ENCODE measurements at places on chromosomes 1 and 21.
A peak's percentile ranks its signal among the peaks of the same experiment; 100 is the strongest.

DNA sequence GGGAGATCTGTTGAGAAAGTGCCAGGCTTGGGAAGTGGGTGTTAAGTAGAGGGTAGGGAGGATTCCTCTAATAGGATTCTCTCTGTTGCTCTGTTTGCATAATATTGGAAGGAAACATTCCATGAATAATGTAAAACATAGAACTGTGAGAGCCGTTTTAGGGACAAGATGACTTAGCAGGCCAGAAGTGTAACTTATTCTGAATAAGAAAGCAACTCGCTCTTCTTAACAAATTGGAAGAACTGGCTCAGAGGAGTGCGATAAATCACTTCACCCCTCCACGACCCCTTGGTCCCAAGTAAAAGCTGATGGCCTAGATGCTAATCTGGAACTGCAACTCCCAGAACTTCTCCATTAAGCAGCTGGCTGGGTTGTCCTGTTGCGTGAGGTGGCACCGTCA, 19.1 kb downstream of the SIM2 start:
- no peak for DNase-seq

GRCh38 chr1:167221126-167221737, 546 bp downstream of the POU2F1 start:
- no peak for DNase-seq

- DNase-seq: peak; percentile 5
Observed at GRCh38 chr1:5509664-5510452, 482.4 kb downstream of the NPHP4 start.

DNA sequence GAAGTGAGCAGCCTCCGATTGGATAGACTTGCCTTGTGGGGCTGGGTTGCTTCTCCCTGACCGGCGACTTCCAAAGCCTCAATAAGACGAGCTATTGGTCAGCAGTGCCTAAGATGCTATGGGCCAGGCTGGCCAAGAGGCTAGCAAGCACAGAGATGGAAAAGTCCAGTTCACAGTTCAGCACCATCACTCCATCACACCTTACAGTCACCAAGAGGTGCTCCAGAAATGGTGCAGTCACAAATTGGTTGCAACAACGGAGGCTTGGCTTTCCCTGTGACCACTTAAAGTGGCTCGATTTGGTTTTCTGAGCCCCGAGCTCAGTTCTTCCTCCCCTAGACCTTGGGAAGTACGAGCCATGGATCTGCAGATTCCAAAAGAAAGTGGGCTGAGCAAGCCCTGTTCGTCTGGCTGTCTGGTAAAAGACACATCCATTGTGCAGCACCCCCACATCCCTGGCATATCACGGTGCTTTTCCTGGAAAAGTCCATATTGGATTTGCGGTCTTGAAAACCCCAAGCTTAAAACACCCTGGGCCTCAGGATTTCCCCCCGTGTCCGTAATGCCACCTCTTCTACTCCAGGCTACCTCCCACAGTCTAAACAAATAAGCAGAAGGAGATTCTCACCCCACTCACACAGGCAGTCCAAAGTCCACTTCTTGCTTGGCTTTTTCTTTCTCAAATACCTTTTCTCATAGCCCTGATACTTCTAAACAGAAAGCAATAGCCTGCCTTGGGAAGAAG, 1.3 kb downstream of the SLAMF1 start:
- DNase-seq: no peak

- DNase-seq: no peak
Observed at GRCh38 chr1:235650341-235651169, 971 bp upstream of the GNG4 start.

DNA sequence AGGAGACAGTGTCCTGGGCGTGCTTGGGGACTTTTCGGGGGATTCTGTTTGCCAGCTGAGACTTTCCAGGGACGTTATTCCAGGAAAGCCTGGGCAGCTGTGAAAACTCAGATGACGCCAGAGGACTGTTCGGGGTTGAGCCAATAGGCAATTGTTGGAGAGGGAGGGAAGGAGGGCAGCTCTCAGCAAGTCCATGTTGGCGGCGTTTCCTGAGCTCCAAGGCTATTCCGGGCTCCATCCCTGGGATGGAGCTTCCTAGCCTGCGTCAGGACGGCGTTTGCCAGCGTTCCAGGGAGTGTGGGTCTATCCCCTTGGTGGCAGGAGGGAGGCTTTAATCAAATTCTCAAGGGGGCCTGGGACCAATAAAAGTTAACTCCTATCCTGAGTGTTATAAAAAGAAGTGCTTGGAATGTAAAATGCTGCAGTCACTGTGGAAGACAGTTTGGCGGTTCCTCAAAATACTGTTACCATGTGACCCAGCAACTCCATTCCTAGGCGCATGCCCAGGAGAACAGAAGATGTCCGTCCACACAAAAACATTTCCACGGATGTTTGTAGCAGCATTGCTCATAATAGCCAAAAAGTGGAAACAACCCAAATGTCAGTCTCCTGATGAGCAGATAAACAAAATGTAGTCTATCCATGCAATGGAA, 15.2 kb downstream of the SLC27A3 start:
- DNase-seq: peak; percentile 48

DNA sequence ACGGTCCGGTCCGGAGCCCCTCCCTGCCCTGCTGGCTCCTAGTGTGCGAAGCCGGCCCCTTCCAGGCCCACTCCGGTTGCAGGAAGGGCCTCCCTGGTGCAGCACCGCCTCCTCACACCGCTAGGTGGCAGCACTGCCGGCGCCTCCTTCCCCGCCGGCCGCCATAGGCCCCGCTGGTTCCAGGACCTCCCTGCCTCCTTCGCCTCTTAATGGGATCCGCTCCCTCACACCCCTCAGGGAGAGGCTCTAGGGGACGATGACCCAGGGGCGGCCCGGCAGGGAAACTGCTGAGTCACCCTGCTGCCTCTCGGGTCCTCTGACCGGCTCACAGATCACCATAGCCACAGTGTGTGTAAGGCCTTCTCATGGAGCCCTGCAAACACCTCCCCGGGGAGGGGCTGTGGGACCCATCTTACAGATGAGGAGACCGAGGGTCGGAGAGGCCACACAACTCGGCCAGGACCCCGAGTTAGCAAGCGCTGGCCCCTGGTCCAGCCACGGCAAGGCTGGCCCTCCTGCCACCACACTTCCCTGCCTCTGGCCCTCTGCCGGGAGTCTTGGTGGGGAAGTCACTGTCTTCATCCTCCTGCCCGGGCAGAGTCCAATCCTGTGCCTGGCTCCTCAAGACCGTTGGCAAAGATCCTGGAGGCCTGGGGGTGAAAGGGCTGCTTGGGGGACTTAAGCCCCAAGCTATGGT, 1.6 kb upstream of the AJAP1 start:
- peak; percentile 2 for DNase-seq

- peak; percentile 96 for DNase-seq
Observed at GRCh38 chr21:39159342-39160063, 23.7 kb downstream of the PSMG1 start.

DNA sequence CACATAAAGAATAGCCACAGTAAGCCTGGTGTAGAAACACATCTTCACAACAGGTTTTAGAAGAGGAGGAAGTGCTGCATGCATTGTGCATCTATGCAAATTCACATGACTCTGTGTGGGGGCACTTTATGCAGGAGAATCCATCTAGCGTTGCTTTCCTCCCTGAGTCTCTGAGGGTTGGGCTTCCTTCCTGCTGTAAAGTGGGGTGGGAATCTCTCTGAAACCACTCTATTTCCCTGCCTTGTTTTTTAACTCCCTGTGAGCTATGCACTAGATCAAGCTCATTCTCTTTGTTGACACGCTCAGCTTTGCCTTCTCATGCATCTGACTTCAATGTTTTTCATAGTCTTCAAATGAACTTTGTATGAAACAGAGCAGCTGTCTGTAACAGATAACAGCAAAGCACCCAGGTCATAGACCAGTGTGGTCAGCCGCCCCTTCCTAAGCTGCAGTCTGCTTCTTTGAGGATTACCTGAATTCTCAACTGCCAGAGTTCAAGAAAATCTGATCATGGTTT, 102.7 kb upstream of the DPH5 start:
- peak; percentile 23 for DNase-seq

- DNase-seq: no peak
Observed at GRCh38 chr1:98796049-98796448, 134.5 kb downstream of the SNX7 start.

GRCh38 chr1:85656256-85656655, 52.0 kb downstream of the ZNHIT6 start:
- DNase-seq: peak; percentile 44

- peak; percentile 24 for DNase-seq
Observed at GRCh38 chr1:172609528-172609927, 49.4 kb upstream of the FASLG start.

- no peak for DNase-seq
Observed at GRCh38 chr21:18970941-18971340, 567.4 kb upstream of the TMPRSS15 start.

DNA sequence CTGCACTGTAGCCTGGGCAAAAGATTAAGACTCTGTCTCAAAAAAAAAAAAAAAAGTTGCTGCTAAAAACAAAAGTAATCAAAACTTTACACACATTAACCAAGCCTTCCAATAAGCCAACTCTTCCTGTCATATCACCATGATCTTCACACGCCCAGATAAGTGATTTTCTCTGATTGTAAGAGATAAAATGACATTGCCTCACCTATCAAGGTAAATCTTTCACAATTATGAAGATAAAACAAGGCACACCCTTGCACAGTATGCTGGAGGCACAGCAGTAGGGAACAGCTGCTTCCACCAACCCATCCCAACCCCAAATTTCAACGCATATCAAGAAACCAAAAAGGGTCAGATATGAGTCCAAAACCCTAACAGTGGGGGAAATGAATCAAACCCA, 8.8 kb upstream of the TIAM1 start:
- no peak for DNase-seq

DNA sequence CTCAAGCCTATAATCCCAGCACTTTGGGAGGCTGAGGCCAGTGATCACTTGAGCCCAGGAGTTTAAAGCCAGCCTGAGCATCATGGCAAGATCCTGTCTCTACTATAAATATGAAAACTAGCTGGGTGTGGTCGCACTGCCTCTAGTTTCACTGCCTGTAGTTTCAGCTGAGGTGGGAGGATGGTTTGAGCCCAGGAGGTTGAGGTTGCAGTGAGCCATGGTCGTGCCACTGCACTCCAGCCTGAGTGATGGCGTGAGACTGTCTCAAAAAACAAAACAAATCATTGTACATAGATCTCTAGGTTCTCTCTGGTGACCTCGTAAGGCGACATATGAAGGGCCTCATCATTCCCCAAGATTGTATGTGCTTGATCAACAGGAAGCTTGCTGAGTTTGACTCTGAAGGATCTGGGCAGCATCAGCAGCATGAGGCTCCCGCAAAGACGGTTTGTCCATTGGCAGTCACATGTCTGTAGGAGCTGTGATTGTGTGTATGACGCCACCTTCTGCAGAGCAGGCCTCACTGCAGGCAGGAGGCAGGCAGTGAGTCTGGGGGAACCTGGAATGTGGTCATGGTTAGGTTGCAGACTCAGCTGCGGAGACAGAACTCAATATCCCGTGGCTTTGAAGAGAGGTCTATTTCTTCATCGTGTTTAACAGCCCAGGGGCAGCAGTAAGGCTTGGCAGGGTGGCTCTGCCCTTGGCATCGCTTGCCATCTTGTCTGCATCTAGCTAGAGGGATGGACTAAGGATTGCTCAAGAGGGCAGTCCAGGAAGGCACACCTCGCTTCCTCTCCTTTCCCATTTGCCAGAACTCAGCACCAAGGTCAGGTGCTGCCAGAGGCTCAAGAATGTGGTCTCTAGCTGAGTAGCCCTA, 14.0 kb downstream of the ATP5PO start:
- peak; percentile 89 for DNase-seq

DNA sequence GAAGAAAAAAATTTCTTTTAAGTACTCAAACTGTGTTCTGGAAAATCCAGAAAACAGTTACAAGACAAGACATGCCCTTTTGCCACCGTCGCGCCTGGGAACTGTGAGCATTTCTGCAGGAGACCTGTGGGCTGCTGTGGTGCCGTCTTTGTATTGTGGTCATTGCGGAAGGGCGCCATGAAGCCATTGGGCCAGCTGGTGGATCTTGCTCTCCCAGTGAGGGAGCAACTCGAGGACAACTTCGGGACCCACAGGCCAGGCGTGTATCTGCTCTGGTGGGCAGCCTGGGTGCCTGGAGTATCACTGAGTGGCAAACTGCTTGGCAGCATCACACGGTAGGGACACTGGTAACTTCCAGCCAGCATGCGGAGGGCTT, 3.8 kb upstream of the THEMIS2 start:
- DNase-seq: no peak

- no peak for DNase-seq
Observed at GRCh38 chr1:183512450-183512849, 40.2 kb downstream of the SMG7 start.

DNA sequence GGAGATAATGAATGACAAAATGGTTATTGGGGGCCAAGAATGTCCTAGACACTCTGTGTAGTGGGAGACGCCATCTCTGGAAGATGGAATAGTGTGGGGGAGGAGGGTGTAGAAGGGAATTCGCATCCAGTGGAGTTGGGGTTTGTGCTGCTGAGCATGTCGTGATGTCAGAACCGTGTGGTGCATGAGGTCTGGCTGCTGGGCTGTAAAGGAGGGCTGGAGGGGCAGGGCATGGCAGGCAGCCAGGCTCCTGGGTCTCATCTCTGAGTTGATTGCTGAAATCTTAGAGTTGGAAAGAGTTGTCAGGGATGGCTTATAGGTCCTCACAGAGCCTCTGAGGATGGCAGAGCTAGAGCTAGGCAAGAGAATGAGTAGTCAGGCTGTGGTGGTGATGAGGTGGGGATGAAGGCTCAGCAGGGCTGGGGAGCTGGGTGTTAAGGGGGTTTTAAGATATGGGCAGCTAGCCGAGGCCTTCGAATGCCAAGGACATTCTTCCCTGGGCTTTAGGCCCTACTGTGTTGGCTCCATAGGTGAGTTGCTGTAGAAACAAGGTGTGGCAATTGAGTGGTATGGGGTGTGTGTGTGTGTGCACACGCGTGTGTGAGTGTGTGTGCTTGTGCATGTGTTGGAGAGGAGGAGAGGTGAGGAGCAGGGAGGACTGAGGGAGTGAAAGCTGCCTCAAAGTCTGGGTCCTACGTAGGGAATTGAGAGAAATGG, 1.9 kb downstream of the PPFIA4 start:
- DNase-seq: peak; percentile 56

- no peak for DNase-seq
Observed at GRCh38 chr1:181783208-181783607, 278.3 kb downstream of the ZNF648 start.

DNA sequence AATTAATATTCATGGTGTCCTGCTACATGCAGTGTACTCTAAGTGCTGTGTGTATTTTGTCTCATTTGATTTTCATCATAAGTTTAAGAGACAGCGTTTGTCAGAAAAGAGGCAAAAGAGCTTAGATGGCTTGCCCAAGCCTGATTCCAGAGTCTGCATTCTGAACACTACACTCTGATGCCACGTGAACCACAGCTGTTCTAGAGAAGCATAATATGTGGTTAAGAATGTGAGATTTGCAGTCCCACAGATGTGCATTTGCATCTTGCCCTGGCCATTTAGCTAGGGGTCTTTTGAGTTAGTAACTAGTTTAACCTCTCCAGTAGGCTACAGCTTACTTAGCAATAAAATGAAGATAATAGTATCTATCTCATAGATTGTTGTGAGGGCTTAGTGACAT, 9.2 kb upstream of the GADD45A start:
- DNase-seq: no peak

DNA sequence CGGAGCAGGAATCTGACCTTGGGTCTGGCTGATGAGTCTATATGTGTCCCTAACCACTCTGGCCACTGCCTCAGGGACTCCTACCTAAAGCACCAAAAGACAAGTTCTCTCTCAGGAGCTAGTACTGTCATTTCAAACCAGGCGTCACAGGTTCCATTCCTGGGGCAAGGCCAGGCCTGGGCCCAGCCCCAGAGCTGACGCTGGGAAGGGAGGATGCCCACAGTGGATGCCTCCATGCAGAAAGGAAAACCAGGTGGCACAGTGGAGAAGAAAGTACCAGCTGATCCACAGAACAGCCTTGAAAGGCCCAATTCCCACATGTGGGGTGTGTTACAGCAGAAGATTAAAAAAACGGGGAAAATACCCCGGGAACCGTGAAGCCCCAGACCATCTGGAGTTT, 77.4 kb downstream of the DMRTB1 start:
- no peak for DNase-seq

- peak; percentile 52 for DNase-seq
Observed at GRCh38 chr1:181043025-181043888, 9.5 kb downstream of the MR1 start.
